ENCODE measurements at places on chromosomes 1 and 21.

GRCh38 chr1:116855191-116855619, 54.5 kb upstream of the PTGFRN start:
- no peak overlapping the region for H3K4me3 ChIP-seq
- peak overlapping the region; percentile 72 for H3K27ac ChIP-seq
- no peaks in the 10 kb centered on the region for H3K27me3 ChIP-seq
- H3K4me1 ChIP-seq: peaks cover 16% of the 10 kb centered on the region
- no peak for DNase-seq

DNA sequence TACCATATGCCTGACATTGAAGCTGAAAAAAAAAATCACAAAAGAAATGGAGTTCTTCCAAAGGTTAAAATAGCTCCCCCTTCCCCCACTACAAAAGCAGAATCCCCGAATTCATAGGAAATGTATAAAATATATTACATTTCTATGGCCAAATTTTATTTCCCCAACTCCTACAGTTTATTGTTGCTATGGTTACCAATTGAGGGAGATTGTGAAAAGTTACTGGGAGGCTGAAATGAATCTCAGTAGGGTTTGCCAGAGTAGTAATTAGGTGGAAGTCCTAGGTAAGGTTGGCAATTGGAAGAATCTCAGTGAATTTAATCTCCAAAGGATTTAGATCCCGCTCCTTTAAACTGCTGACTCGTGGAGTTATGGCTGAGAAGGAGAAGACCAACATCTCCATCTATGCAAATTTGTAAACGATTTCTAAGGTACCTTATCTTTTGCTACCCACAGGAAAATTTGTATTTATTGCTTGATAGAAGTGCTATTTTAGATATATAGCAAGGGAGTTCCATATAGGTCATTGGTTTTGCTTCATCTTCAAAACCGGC, 282.1 kb downstream of the BACH1 start:
- no peaks in the 10 kb centered on the region for H3K27me3 ChIP-seq
- DNase-seq: no peak
- no peak overlapping the region for H3K27ac ChIP-seq

GRCh38 chr1:214014730-214015129, 27.0 kb downstream of the PROX1 start:
- H3K4me1 ChIP-seq: no peaks in the 10 kb centered on the region
- H3K27me3 ChIP-seq: peaks cover 10% of the 10 kb centered on the region
- H3K36me3 ChIP-seq: no peaks in the 10 kb centered on the region
- no peak for DNase-seq

- H3K4me3 ChIP-seq: no peak overlapping the region
- no peak overlapping the region for H3K27ac ChIP-seq
- DNase-seq: no peak
- H3K36me3 ChIP-seq: no peaks in the 10 kb centered on the region
- peaks cover 11% of the 10 kb centered on the region for H3K27me3 ChIP-seq
These were observed 17.7 kb downstream of the TBX15 start for GRCh38 chr1:118970451-118970850.

- H3K4me3 ChIP-seq: no peak overlapping the region
- peak overlapping the region; percentile 34 for H3K27ac ChIP-seq
- H3K36me3 ChIP-seq: no peaks in the 10 kb centered on the region
These were observed 11.0 kb downstream of the GSTM5 start for GRCh38 chr1:109722908-109723691.

GRCh38 chr1:24416666-24417391, 1.2 kb downstream of the NIPAL3 start:
- H3K4me3 ChIP-seq: peak overlapping the region; percentile 99
- no peaks in the 10 kb centered on the region for H3K27me3 ChIP-seq
- peaks cover 46% of the 10 kb centered on the region for H3K4me1 ChIP-seq
- DNase-seq: no peak

DNA sequence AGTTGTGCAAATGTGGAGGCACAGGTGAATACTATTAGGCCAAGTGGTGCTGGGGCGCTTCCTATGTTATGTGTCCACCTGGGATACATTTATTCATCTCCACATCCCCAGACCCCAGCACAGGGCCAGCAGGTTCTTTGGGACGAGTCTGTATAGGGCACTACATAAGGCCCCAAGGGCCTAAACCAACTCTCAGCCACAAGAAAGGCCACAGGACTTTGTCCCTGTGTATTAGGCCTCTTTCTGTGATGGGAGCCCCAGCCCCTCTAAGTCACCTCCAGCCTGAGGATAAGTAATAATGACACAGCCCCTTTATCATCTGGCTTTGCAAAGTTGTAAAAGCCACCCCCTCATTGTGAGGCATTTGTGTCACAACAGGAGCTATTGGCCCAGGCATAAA, 79.2 kb upstream of the CD1D start:
- H3K4me3 ChIP-seq: no peak overlapping the region
- H3K36me3 ChIP-seq: peaks cover 9% of the 10 kb centered on the region
- H3K4me1 ChIP-seq: peaks cover 5% of the 10 kb centered on the region
- H3K27ac ChIP-seq: no peak overlapping the region
- DNase-seq: no peak

DNA sequence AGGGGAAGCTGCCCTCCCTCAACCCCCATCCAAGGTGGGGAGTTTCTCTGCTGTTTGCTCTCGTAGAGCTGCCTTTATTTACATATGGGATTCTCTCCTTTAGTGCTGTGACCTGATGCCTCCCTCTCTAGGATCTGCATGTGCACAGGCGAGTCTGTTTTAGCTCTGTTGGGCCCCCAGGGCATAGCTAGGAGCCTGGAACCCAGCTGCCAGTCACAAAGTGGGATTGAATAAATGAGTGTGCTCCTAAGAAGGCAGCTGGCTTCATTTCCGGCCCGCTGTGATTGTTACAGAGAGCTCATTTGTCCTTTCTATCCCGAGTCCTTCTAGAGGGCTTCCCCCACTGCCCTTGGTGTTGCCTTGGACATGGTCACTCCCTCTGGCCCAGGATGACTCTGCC, 176.6 kb downstream of the GRIK3 start:
- H3K36me3 ChIP-seq: no peaks in the 10 kb centered on the region
- DNase-seq: no peak
- no peak overlapping the region for H3K27ac ChIP-seq
- peaks cover 70% of the 10 kb centered on the region for H3K27me3 ChIP-seq
- no peak overlapping the region for H3K4me3 ChIP-seq
- no peaks in the 10 kb centered on the region for H3K4me1 ChIP-seq

DNA sequence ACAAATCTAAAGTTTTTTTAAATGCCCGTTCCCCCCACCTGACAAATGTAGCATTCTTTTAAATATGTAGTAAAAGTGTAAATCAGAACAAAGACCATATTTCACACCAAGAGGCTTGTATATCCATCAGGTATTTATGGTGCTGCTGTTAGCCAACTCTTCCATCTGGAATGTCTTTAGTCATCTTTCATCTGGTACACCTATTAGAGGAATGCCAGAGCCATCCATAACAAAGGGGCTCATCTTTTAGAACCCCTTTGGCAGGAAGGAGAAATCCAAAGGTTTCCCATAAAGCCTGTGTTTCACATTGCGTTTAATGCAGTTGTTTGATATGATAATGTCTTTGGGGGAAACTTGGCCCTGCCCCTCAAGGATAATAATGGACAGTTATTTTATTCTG, 79.3 kb upstream of the C1orf87 start:
- DNase-seq: no peak
- no peaks in the 10 kb centered on the region for H3K4me1 ChIP-seq
- H3K27ac ChIP-seq: no peak overlapping the region
- no peaks in the 10 kb centered on the region for H3K36me3 ChIP-seq
- peaks cover 15% of the 10 kb centered on the region for H3K27me3 ChIP-seq
- no peak overlapping the region for H3K4me3 ChIP-seq

DNA sequence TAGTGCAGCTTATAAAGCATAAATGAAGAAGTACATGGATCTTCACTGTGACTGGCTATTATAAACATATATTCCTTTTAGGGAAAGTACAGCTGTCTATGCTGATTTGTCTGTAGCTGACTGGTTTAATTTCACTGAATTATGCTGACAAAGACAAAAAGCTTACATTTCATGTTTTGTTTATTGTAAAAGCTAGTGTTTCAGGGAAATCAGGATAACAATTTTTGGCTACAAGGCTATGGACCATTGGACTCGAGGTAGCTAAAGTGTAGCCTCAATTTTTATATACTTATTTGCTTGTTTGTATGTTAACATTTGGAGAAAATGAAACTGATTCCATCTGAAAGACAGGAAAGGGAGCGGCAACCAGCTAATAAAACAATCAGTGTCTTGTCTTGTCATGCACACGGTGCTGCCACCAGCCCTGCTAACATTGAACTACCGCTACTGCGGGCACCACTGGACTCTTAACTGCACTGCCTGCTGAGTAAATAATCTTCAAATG, 480.2 kb downstream of the COL11A1 start:
- H3K4me3 ChIP-seq: no peak overlapping the region
- no peaks in the 10 kb centered on the region for H3K27me3 ChIP-seq
- DNase-seq: no peak
- H3K36me3 ChIP-seq: no peaks in the 10 kb centered on the region
- no peak overlapping the region for H3K27ac ChIP-seq
- H3K4me1 ChIP-seq: no peaks in the 10 kb centered on the region

DNA sequence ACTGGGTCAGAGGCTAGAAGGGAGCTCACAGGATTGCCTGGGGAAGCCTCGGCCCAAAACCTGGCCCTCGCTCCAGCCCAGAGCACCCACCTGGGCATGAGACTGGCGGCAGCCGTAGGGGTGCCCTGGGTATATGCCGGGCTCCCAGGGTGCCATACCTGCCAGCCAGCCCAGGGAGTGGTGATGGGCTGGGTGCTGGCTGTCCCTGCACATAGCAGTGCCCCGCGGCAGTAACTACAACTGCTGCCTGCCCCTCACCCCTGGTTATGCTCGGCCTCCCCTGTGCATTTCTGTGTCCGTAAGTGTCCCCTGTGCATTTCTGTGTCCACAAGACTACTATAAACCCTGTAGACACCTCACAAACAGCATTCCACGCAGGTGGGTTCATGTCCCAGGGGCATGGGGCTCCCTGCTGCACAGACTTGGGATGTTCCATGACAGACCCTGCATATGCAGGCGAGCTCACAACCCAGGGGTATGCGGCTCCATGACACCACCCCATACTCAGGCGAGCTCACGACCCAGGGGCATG, 5.8 kb upstream of the SPATC1L start:
- H3K36me3 ChIP-seq: peaks cover 2% of the 10 kb centered on the region
- no peaks in the 10 kb centered on the region for H3K27me3 ChIP-seq
- peaks cover 2% of the 10 kb centered on the region for H3K4me1 ChIP-seq
- no peak overlapping the region for H3K27ac ChIP-seq
- no peak for DNase-seq
- H3K4me3 ChIP-seq: no peak overlapping the region

- H3K4me1 ChIP-seq: peaks cover 21% of the 10 kb centered on the region
- no peaks in the 10 kb centered on the region for H3K36me3 ChIP-seq
- H3K4me3 ChIP-seq: no peak overlapping the region
These were observed 79.7 kb upstream of the RUNX3 start for GRCh38 chr1:25009671-25010262.

DNA sequence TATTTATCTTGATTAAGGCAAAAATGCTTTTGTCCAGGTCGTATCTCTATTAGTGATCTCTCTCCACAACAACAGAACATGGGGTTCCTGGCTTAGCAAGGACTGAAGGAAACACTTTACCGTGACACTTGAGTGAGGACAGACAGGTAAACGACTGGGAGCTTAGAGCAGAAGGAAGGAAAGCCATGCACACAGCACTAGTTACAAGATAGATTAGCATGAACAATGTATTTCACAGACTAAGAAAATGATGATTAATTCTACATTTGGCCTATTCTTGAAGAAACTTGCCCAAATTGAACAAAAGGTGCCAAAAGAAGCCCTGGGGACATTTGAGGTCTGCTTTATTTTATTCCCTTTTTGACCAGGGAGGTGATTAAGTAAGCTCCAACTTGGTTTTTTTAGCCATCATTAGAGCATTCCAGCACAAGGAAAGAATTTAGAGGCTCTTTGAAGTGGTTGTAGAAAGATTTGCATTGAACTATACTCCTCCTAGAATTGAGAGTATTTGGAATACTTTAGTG, 248.5 kb downstream of the USP25 start:
- no peak for DNase-seq
- no peaks in the 10 kb centered on the region for H3K4me1 ChIP-seq
- no peak overlapping the region for H3K4me3 ChIP-seq
- no peaks in the 10 kb centered on the region for H3K36me3 ChIP-seq

GRCh38 chr1:116770625-116771024, 16.4 kb downstream of the CD2 start:
- peaks cover 61% of the 10 kb centered on the region for H3K4me1 ChIP-seq
- H3K27ac ChIP-seq: peak overlapping the region; percentile 98
- H3K36me3 ChIP-seq: peaks cover 7% of the 10 kb centered on the region
- DNase-seq: no peak
- peak overlapping the region; percentile 83 for H3K4me3 ChIP-seq

DNA sequence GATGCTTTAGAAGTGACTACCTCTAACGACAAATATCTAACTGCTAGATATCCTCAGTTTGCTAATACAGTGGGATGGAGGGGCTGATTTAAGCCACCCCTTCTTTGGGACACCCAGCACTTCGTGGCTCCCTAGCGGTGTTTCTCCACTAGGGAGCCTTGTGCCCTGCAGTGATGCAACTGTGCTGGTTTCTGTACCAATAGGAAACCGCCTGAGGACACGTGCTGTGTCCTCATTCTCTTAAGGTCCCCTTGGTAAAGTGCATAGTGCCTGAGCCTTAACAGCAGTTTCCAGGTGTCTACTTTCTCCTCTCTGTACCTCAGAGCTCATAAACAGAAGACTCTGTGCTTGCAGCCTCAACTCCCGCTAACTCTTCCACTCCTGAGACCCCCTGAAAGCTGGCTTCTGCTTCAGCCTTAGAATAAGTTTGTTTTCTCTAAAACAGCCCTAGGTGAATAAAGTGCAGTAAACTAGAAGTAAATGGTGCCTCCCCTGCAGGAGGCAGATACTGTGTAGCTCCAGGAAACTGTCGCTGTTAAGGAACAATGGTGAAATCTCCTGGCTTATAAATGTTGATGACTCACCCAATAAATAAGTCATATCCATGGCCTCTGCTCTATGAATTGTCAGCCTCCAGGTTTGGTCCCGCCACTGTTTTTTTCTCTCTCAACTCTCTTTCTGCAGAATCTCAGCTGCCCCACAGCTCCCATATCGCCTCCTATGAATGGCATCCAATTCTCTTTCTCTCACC, 130.4 kb downstream of the AK5 start:
- H3K36me3 ChIP-seq: peaks cover 11% of the 10 kb centered on the region
- no peak overlapping the region for H3K27ac ChIP-seq
- peaks cover 18% of the 10 kb centered on the region for H3K4me1 ChIP-seq
- H3K4me3 ChIP-seq: no peak overlapping the region
- no peak for DNase-seq

DNA sequence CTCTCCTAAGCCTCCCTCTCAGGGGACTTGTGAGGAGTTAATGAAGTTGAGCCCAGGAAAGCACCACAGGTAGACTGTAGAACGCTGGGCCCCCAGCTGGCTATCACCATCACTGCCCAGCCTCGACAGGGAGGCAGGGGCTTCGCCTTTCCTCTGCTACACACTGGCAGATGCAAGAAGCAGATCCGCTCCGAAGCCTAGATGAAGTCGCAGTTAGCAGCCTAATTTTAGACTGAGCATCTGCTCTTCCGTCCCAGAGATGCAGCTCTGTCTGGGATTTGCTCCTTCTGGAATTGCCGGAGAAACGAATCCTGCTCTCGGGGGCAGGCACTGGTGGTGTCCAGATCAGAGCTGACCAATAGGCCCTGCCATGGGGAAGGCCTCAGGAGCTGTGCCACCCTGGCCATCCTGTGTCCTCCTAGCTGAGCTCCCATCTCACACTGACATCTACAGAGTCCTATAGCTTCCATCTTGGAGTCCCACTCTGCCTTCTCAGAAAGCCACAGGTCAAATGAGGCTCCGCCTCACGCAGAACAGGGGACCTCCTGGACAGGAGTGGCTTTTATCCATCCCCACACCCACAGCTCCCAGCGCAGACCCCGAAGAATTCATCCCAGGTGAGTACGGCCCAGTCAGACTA, 186.8 kb upstream of the EDN2 start:
- no peak overlapping the region for H3K4me3 ChIP-seq
- DNase-seq: no peak
- H3K36me3 ChIP-seq: no peaks in the 10 kb centered on the region
